Activated T-helper 1 cell treated with anti-CD3 and anti-CD28 coated beads, Interleukin-12 subunit alpha, Interleukin-12 subunit beta, Interleukin-2, Interleukin-4 antibody, amounts not matched to agents 30 ng/mL and 10 ng/mL and 1 ng/mL, durations not matched to agents 14 hours and 24 hours and 36 hours (primary cell): ENCODE measurements at places on chromosomes 3 and 15. TPM values are rescaled to one million over a fixed set of nuclear protein-coding genes. Genes with fewer than 3 reads are reported as not detected.

The SMAD3 gene
- total RNA-seq: 80.2 and 80.4 TPM in 2 replicates

The IRAK2 gene
- total RNA-seq: 8.1 and 8.6 TPM in 2 replicates

The DLL4 gene
- 0.29 and 0.36 TPM in 2 replicates for total RNA-seq

The CCDC39 gene
- total RNA-seq: not detected in 2 replicates

The GOLGA6D gene
- total RNA-seq: not detected in 2 replicates

DNA sequence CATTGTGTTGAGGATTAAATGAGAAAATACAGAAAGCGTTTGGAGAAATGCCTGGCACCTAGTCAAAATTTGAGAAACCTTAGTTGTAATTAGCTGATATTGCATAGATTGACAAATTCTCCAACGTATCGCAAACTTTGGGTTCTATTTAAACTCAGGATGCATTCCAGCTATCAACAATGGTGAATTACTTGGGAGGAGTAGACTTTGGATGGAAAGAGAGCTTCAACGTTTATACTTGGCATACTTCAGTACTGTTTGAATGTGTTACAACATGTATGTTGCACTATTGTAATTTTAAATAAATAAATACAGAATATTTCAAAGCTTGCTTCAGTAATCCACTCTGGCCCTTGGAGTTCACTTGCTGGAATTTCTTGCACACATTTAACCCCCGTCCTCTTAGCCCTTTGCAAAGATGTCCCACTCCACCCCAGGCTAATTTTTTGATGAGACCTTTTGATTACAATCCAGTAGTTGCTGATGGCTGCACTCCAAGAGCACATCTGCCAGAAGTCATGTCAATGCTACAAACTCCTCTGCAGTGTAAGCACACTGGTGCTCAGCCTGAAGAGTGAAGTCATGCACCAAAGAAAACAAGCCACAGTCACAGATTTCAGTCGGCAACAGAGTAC is 4.7 kb upstream of the DIS3L start:
- no peak overlapping the region for H3K4me3 ChIP-seq
- no peak for DNase-seq
- H3K4me1 ChIP-seq: peaks cover 29% of the 10 kb centered on the region
- H3K27ac ChIP-seq: no peak overlapping the region

DNA sequence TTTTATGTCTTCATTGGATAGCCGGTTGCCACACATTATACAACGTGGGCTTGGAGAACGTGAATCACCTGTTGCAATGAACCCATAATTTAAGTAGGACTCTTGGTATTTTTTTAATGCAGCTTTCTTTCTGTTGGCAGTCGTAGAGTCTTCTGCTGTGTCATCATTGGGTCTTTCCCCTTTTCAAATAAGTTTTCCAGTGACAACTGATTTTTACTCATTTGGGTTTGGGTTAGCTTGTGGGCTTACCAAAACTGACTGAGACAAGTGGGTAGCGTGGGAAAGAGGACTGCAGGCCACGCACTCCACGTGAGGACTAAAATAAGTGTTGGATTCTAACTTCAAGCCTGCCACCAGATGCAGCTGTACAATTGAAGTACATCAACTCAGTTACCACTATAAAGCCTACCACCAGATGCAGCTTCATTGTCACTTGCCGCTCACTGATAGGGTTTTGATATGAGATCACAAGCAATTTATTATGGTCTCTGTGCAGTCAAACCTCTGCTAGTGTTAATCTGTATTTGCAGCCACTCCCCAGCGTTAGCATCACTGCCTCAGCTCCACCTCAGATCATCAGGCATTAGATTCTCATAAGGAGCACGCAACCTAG is 6.4 kb upstream of the CAPN7 start:
- no peak for DNase-seq
- no peak overlapping the region for H3K27ac ChIP-seq
- H3K4me3 ChIP-seq: no peak overlapping the region
- peaks cover 21% of the 10 kb centered on the region for H3K4me1 ChIP-seq
- no peaks in the 10 kb centered on the region for H3K36me3 ChIP-seq

DNA sequence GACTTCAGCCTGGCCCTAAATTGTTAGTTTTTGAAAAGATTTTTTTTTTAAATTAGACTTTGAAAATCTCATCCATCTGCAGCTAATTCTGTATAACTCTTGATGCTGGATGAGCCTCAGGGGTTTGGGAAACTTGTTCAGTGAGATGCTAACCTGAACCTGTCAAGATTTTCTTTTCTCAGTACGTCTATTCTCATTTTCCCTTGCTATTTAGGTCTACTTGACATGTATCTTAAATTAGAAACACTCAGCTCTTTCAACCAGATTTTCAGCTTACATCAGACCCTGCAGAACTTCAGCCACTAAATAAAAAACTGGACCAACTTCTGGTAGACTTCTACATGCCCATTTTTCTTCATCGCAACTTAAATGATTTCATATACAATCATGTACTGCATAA is 61.4 kb downstream of the MFSD1 start:
- H3K36me3 ChIP-seq: no peaks in the 10 kb centered on the region
- H3K27ac ChIP-seq: no peak overlapping the region
- H3K27me3 ChIP-seq: no peaks in the 10 kb centered on the region

- no peak overlapping the region for H3K4me3 ChIP-seq
- H3K4me1 ChIP-seq: no peaks in the 10 kb centered on the region
- H3K36me3 ChIP-seq: no peaks in the 10 kb centered on the region
Observed at GRCh38 chr3:196994056-196994455, 25.4 kb upstream of the PIGZ start.

DNA sequence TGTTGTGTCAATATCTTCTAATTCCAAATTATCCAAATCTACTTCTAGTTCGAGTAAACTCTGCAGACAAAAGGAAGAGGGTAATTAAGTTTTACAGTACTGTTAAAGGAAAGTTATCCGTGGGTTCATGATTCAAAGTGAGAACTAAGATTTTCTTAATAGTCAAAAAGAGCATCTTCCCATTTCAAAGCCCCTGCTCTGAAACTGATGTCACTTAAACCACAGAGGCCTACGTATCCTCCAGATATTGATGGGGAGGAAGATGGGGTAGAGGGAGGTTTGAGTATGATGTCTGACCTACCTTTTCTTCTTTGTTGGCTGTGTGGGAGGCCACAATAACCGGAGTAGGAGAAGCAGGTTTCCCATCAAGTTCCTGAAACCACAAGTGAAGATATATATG is 14.1 kb downstream of the MRPS22 start:
- no peak overlapping the region for H3K4me3 ChIP-seq
- H3K27ac ChIP-seq: peak overlapping the region; percentile 68
- DNase-seq: no peak
- H3K36me3 ChIP-seq: peaks cover 65% of the 10 kb centered on the region
